ENCODE measurements at places on chromosomes 5 and 9.

DNA sequence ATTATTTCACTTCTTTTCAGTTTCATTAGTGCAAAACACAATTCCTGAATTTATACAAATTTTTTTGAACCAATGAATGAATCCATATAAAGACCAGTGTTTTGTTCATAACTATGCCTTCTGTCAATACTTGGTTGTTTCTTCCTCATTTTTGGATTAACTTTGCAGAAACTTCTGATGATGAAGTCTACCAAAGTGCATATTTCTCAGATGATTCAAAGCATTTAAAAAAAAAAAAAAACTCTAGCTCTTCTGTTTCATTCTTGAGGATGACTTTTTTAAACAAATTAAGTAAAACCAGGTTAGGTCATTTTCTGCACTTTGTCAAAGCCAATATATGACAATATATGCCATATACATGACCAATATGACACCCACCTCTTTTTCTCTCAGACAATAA lies 92.6 kb downstream of the CHSY3 start:
- DNase-seq, result no peak

DNA sequence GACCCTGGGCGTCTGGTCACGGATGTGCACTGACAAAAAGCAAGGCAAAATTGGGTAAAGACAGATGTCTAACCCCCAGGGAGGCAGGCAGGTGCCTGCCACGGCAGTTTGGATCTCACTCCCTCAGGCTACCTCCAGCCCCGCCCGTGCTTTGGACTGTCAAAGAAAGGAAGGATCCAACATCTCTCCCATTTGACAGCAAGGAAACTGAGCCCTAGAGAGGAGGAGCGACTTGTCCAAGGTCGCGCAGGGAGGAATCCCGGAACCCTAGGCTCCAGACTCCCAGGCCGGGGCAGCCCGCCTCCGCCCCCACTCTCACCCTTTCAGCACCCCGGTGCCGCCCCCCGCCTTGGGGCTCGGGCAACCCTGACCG lies 376 bp downstream of the GOLGA1 start:
- no peak for DNase-seq

DNA sequence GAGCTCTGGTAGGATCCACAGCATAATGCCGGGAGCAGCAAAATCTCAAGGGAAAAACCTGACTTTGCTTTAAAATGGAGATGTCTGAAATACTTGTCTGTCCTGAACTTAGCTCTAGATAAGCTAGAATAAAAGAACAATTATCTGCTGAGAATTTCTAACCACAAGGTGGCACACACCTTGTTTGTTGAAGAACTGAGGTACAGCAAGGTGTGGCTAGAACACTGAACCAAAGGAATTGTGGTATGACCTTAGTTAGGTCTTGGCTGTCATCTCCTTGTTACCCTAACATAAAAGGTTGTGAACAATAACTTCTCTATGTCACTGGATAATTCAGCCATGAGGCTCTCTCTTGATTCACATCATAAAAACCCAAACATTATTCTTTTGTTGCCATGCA lies 72.3 kb upstream of the ANXA1 start:
- DNase-seq, result no peak

- no peak for DNase-seq
These were observed 239.0 kb downstream of the FSTL4 start for GRCh38 chr5:133373121-133373870.

DNA sequence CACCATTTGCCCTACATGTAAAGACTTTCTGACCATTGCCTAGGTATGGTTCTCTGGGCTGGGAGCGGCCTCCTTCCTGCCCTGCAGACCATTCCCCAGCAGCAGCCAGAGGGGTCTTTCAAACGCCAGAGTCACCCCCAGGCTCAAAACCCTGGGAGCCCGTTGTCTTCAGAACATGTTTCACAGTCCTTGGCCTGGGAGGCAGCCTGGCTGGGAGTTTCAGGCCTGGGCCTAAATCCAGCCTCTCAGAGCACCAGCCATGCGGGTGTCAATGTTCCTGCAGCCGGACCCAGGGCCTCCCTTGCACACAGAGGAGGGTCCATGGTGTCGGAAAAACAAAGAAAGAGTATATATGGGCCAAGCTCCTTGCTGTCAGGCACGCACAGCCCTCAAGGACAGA lies 145.2 kb upstream of the FOXD4L5 start:
- DNase-seq, result no peak

DNA sequence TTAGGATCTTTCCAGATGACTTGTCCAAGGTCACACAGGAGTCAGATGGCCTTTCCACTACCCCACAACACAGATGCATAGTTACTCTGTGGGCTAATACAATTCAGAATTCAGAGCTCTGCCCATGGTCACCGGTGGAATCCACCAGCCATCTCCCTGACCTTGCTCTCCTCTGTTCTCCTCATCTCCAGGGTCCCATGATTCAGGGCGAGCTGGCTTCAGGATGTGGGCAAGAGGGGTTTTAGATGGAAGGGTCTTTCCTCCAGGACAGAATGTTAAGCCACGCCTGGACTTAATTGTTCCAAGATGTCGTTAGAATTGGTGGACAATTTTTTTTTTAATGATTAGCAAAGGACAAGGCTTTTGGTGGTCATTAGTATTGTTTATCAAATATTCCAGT lies 81.7 kb upstream of the LARP1 start:
- DNase-seq, result no peak

GRCh38 chr5:158032246-158032645 lies 173.3 kb upstream of the CLINT1 start:
- no peak for DNase-seq

DNA sequence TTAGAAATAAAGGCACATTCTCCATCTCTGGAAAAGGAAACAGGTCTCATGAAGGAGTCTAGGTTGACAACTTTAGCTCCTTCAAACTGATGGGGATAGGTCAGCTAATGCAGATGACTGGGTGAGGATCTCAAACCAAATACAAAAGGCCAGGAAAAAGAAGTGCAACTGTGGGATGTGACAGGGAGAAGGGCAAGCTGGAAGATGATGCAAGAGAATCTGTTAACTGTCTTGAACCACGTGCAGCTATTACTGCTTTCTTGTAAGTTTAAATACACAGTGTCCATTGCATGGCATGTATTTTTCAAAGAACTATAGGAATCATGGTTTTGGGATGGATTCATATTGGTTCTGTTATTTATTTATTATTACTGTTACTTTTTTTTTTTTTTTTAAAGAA lies 331.8 kb downstream of the NDUFS4 start:
- no peak for DNase-seq

DNA sequence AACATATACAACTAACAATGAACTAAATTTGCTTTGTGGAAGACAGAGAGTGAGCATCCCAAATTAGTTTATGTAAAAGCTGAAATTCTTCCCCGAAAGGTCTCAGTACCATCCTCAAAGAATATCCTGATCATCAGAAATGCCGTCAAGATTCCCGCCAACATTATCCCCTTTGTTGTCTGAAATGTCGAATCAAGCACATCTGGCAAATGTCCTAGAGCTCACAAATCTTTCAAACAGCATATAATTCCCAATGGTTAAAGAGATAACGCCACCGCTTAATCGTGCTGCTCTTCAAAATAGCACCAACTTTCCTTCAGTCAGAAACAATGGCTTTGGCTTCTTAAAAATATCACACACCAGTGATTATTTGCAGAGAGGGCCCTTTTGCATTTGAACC lies 23.8 kb downstream of the MORN5 start:
- no peak for DNase-seq

DNA sequence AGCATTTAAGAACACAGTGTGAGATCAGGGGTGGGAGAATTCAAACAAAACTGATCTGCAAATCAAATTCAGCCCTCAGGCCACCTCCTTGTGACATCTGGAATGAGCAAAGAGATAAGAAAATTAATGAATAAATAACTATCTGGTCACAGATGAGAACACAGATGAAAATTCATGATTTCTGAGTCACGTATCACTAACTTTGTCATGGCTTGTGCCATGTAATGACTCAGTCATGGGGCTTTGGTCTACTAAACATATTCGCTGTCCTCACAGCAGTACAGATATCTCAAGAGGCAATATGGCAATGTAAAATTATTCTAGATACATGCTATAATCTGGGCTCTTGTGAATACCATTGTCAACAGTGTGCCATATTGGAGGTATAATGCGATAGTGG lies 274.4 kb downstream of the MAN2A1 start:
- no peak for DNase-seq

- DNase-seq, result no peak
These were observed 406.1 kb upstream of the GRAMD2B start for GRCh38 chr5:126017096-126017495.

DNA sequence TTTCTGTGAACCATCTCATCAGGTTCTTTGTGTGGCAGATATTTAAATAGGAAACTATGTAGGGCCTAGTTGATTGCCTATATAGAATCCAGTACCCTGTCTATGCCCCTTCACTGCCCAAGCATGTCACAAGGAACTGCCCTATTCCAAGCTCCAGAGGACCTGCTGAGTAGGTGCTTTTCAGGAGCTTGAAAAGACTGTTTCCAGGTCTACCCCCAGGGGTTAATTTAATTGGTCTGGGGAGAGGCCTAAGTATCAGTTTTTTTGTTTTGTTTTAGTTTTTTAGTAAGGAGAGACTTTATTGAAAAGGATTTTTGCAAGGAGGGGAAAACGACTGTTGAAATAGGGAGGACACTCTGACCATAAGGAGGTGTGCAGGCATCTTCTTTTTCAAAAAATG lies 43.3 kb downstream of the EXOSC2 start:
- no peak for DNase-seq

- DNase-seq, result no peak
These were observed 61.1 kb upstream of the LPAR1 start for GRCh38 chr9:111099199-111100008.

DNA sequence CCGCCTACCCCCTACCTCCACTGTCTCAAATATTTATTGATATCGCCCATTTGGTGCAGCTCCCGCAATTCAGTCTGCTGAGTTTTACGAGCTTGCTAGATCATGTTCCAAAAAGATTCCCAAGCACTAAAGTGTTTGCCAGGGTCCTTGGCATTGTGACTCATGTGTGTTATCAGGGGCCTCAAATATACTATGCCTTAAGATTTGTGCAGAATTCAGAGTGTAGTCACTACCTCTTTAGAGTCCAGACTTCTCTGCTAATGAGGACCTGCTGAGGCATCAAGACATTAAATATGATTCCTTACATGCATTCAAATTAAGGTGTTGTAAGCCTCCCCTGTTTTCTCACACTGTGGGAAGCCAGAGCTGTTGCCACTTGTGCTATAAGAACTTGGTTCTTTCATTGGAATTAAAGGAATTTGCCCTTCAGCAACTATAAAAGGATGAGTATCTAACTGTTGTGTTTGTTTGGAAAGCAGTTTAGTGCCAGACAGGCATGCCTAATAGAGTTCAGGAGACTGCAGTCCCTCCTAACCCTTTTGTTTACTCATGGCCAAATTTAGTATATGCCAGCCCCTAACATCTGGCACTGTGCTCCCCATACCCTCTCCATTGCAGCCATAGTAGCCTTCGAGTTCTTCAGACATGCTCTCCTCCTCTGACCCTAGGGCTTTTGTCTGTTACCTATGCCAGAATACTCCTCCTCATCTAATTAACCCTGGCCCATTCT lies 316.4 kb downstream of the NR3C1 start:
- DNase-seq, result no peak

DNA sequence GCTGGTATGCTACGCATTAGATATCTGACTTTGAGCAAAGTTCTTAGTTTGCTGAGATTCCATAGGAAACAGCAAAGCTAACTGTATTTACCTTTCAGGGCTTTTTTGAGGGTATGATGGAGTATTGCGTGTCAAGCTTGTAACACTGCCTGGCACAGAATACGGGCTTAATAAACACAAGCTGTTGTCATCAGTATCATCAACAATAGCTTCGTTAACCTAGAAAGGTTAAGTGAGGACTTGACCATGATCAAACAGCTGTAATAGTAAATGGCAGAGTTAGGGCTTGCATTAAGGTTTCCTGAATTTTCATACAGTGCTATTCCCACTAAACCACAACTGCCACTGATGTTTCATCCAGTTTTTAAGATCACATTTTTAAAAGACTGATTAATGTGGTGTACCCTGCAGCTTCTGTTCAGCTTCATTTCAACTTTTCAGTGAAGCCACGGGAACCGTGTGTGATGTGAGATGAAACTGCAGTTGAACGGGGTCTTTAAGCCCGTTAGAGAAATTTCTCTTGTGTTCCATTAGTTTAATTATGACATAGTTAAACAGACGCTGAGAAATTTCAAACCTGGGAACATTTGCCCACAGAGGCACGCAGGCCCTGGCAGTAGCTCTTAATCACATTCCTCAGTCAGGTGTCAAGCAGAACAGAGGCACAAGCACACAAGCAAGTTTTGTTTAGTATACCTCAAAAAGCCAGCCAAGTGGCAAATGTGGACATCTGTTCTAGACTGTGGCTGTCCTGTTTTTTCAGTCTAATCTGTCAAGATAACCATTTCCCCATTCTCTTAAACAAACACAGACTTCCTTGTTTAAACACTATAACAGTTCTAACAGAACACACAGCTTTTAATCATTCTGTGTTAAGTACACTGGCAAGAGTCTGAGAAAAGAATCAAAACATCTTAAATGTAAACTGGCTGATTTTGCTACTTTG lies 147.1 kb downstream of the ZNF608 start:
- no peak for DNase-seq

GRCh38 chr9:72173080-72173479 lies 23.8 kb downstream of the GDA start:
- DNase-seq, result no peak

DNA sequence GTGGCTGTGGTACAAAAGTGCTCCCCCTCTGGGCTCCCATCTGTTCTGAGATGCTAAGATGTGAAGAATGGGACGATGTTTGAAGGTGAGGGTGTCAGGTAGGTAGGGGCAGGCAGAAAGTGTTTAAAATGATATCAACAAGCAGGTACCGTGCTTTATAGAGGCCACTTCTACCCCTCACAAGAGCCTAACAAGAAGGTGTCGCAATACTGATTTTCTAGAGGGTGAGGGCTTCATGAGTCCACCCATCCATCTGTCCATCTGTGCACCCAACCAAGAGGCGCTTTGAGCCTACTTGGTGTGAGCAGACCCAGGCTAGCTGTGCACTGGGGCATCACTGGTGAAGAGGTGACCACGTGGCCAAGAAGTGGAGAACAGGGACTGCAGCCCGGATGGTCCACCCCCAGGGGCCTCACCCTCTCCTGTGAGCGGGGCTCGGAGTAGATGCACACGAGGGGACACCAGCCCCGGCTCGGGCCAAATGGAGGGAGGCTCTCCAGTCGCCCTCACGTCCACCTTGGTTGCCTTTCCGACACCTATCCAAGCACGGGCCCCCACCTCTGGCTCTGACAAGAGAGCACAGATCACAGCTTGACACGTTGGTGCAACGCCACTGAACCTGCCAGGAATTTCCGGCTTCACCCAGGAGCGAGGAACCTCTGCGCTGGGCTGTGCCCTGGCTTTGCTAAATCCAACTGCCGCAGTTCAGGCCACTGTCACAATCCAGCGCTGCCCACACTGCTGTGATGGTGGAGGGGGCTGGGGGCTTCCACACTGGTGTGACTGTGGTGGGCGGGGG lies 34.5 kb downstream of the CRB2 start:
- no peak for DNase-seq

DNA sequence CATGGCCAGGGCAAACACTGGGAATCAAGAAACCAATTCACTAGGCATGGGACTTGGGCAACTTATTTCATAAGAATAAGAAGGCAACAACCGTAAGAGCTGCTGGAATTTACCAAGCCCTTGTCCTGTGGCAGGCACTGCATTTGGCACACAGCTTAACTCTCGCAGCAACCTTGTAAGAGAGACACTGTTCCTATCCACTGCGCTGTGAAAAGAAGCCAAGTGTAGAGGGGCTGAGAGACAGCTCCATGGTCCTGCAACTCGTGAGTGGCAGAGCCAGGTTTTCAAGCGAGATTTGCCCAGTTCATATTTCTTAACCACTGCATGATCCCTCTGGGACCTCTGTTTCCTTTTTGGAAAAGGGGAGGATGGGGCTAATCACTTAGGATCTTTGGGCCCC lies 129.3 kb upstream of the STC2 start:
- no peak for DNase-seq

All from activated naive CD8-positive, alpha-beta T cell treated with anti-CD3 and anti-CD28 coated beads, Interleukin-2, amount 50 U/mL, for 16 hours (primary cell).